Cortex of kidney (tissue), 1 donor: ENCODE measurements at places on chromosomes 7 and 10.

DNA sequence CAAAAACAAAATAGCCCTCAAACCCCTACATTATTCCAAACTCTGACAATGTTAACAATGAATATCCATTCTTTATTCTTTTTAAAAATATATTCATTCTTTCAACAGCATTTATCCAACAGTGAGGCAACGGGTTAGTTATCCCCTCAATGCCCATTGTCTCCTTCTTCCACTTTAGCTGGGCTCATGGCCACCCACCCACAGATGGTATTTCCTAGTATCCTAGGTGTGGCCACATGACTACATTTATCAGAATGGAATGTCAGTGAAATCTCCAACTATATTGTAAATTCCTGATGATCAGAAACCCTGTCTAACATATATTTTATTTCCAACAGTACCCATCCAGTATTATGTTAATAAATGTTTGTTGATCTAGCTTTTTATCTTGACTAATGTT is 13.6 kb downstream of the HOXA1 start:
- DNase-seq: no peak

DNA sequence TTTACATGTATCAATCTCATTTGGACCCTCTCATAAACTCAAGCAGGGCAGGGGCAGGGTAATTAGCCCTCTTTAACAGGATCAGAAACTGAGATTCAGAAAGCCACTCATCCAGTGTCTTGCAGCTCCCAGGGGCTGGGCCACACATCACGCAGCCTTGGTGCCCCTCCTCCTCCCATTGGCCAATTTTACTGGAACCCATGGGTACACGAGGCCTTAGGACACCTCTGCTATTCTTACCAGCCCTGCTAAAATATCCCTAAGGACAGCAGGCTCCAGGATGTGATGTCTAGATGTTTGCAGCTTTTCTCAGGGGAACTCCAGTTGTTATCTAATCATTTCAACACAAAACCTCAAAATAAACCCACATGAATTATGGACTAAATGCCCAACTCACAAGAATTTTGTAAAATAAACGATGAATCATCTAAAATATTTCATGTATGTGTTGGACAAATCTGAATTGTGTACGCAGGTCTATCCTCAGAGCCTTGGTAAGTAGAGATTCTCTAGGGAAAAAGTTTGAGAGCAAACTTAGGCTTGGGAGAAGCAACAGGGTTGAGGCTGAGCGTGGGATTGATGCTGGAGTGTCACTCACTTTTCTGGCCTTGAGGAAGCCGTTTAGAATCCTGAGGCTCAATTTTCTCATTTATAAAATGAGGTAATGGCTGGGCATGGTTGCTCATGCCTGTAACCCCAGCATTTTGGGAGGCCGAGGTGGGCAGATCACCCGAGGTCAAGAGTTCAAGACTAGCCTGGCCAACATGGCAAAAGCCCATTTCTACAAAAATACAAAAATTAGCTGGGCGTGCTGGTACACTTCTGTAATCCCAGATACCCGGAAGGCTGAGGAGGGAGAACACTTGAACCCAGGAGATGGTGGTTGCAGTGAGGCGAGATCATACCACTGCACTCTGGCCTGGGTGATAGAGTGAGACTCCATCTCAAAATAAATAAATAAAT is 69.7 kb upstream of the TNS3 start:
- no peak for DNase-seq

DNA sequence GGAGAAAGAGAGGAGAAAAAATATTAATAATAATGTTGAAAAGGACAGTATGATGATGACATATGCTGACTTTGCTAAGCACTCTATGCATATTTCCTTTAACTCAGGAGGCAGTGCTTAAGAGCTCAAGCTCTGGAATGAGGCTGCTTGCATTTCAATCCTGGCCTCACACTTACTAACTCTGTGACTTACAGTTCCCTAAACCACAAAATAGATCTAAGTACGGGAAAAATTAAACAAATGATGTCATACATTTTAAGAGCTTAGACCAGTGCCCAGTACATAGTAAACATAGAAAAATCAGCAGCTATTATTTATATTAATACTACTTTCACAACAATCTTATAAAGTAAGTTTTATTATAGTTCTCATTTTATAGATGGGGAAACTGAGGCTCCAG is 61.3 kb downstream of the GFRA1 start:
- no peak for DNase-seq

GRCh38 chr7:113799896-113800295 is 118.9 kb downstream of the PPP1R3A start:
- DNase-seq: no peak

DNA sequence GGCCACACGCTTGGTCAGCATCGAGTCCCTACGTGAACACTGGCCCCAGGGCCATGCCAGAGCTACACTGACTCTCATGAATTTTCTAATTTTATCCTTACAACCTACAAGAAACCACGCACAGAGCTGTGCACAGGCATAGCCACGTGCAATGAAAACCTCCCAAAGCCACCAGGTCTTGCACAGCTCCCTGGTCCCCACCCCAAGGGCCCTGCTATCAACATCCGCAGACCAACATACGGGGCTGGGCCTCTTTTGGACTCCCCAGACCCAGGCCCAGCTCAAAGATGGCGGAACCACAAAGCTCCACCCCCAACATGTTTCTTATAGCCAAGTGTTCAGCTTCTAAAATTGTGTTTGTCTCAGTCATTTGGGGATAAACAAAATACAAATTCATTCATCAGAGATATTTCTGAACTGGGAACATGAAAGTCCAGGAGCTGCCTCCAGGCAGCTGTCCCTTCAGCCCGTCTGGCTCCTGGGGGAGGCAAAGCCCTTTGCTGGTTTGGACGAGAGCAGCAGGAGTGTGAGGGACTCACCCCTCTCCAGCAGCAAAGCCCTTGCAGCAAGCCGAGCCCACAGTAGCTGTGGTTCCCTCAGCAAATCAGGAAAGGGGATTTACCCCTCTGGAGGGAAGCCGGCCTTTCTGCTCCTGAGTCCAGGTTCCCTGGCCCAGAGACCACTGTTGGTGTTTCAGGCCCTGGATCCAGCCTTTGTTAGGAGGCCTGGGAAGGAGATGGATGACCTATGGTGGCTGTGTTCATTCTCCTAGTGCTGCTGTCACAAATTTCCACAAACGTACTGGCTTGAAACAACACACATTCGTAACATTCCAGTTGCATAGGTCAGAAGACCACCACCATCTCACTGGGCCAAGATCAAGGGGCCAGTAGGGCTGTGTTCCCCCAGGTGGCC is 75.1 kb downstream of the OAT start:
- DNase-seq: no peak

GRCh38 chr7:130079846-130080394 is 9.6 kb downstream of the KLHDC10 start:
- DNase-seq: no peak

DNA sequence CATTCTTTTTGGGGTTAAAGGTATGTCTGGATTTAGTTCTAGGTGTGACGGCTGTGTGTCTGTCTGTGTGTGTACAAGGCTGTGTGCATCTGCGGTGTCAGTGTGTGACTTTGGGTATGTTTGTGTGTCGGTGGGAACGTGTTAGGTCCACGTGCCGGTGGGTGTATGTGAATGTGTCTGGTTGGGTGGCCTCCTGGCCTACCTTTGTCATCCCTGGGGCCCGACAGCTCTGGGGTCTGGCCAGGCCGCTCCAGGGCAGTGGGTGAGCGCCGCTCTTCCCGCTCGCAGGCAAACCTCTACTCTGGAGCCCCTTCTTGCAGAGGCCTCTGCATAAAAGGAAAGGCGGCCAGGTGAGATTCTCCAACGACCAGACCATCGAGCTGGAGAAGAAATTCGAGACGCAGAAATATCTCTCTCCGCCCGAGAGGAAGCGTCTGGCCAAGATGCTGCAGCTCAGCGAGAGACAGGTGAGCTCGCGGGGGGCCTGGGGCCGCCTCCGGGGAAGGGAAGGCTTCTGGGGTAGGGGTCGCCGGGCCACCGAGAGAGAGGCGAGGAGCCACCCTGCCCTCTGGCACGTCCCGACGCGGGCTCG is 2.4 kb downstream of the HHEX start:
- no peak for DNase-seq

GRCh38 chr10:112336556-112337201 is 37.2 kb upstream of the ACSL5 start:
- DNase-seq: no peak

DNA sequence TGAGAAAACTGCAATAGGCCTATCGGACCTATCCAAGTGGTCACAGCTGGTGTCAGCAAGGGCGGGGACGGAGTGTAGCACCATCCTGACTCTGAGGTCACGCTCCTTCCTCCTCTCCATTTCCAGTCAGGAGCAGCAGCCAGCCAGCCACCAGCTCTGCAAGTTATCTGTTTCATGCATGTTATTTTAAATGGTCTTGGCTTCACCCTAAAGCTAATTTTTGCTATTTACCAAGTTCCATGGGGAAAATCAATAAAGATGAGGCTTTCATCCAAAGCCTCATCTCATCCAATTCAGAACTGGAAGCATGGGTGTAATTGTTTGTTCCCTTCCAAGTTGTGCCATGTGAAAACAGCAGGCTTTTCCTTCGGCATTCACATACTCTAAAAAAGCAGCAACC is 49.3 kb downstream of the ICA1 start:
- no peak for DNase-seq

- no peak for DNase-seq
Measured at GRCh38 chr10:103254538-103255325, 9.0 kb downstream of the RPEL1 start.

DNA sequence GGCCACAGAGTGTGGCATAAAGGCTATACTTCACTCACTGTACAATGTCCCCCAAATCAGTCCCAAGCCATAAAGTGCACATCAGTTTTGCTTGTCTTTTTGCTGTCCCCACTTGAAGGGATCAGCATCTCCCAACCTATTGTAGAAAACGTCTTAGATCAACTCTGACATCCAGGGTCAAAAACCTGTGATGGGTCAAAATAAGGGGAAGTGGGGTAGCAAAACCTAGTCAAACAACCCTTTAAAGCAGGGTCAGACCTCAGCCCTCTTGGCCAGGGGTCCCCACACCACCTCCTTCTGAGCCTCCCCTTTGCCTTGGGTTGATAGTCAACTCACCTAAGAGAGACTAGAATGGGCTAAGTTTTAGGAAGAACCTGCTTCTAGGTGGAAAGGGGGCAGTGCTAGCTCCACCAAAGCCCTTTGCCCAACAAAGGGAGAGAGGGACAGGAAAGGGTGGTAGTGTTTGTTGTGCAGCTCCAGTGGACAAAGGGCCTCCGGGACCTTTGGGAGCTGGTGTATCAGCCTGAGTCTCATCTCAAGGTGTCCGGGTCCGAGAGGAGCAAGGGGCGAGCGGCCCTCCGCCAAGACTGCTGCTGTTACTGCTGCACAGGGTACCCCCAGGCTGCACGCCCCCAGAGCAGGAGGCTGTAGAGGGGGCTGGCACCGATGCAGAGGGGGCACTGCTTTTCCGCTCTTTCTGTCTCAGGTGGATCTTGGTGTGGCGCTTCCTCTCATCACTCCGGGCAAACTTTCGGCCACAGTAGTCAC is 3.3 kb downstream of the EGR2 start:
- DNase-seq: no peak

DNA sequence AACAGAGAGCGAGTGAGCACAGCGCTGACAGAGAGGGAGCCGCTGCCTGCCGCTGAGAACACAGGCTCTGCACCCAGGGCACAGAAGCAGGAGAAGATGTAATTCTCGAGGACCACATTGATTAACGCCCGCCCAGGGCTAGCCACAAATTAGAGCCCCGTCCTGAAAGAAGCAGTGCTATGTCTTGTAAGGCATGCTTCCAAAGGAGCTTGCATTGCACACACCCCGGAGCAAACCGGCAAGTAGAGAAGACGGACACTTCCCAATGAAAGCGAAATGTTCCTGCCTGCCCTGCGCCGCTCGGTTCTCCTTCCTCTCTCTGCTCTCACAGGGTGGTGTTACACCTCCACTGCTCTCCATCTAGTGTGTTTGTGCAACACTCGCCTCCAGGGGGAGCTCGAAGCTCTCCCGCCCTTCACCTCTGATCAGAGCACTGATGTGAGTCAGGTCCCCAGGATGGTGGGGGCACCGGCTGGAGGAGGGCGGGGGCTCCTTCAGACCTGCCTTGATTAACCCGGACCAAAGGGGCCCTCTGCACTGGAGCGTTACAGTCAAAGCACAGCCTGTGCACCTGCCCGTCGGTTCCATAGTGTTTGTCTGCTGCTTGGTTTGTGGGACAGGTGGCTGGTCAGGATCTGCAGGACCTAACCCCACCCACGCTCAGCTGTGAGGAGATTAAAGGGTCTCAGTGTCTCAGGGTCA is 316.5 kb downstream of the ADARB2 start:
- DNase-seq: no peak

GRCh38 chr10:68179016-68179415 is 52.9 kb downstream of the ATOH7 start:
- DNase-seq: no peak

GRCh38 chr7:135537905-135538304 is 19.8 kb upstream of the NUP205 start:
- no peak for DNase-seq

DNA sequence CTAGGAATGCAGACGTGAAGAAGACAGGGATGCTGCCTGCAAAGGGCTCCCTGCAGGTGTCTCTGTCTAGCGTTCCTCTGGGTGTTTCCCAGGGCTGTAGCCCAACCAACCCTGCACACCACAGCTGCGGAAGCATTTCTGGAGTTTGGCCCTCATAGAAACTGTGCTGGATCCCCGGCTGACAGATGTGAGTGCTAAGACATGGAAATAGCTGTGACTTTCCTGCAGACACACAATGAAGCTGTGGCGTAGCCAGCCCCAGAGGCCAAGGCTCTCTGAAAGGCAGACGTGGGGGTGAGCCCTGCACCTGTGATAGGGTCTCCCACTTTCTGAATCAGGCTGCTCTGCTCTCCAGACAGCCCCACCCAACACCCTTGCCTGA is 44.8 kb downstream of the ADCYAP1R1 start:
- no peak for DNase-seq

DNA sequence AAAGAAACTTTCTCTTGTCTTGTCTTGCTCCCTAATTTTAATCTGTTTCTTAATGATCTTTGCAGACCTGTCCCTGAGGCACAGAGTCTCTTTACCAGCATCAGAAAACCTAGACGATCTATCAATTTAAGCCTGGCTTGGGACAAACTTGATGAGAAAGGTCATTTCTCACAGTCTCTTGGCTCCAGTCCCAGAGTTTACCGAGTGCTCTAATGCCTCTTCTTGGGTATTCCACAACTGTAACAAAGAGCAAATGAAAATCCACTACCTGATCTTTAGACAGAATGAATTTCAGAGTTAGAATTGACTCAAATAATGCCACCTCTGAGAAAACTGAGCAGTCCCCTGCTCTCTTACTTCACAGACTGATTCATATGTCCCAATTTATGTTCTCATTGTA is 106.4 kb upstream of the DNAJB12 start:
- DNase-seq: no peak

DNA sequence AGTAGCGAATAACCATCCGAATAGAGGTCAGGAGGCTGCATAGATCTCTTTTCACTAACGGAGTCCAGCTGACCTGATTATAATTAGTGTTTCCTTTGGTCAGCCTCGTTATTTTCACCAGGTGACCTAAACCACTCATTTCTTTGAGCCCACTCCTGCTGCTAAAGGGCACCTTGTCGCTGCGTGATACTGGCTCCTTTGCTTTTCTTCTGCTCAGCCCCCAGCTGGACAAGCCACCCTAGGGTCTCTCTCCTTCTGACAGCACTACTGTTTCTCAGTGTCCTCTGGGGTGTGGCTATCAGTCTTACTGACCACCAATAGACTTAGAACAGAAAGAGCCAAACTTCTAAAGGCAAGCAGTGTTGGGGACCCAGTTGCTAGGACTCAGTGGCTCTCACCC is 2.7 kb upstream of the IGFBP3 start:
- DNase-seq: no peak

GRCh38 chr10:106655636-106656035 is 508.9 kb downstream of the SORCS1 start:
- no peak for DNase-seq

GRCh38 chr7:102834999-102835398 is 77.8 kb upstream of the LRRC17 start:
- DNase-seq: no peak
